ENCODE measurements at places on chromosomes 1 and 21.
A peak's percentile ranks its signal among the peaks of the same experiment; 100 is the strongest.

DNA sequence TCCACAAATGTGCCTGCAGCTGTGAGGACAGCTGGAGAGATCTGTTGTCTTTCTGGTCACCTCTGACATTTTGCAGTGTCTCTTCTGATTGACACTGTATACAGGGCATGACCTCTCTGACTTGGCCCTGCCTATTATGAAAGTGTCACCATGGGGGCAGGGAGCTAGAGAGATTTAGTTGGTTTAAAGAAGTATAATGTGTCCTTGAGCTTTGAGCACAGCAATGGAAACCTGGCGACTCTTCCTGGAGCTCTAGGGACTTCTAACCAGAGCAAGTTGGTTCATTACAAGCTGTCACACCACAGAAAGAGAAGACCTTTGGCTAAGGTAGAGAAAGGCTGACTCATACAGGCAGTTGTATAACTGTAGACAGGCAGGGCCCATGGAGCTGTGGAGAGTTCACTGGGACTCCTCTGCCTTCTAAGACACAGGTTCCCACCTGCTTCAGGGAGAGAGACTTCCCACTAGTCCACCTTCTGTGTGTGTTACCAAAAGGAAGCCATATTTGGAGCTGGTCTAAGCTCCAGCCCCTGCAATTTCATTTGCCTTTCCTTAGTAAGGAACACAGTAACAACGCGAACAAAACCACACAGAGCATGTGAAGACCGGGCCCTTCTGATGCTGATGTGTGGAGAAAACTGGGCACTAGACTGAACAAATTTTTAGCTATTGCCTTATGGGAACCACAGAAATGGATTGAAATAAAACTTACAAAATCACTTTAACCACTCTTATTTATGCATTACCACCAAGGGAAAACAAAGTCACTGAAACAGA is 90.5 kb upstream of the ADAR start:
- no peaks in the 10 kb centered on the region for H3K4me1 ChIP-seq
- DNase-seq, result no peak
- H3K4me3 ChIP-seq, result no peak overlapping the region
- peaks cover 6% of the 10 kb centered on the region for H3K27me3 ChIP-seq
- no peak overlapping the region for H3K27ac ChIP-seq
- no peaks in the 10 kb centered on the region for H3K36me3 ChIP-seq

GRCh38 chr1:236748268-236748870 is 46.7 kb upstream of the MTR start:
- H3K4me3 ChIP-seq, result no peak overlapping the region
- H3K27ac ChIP-seq, result no peak overlapping the region
- no peaks in the 10 kb centered on the region for H3K4me1 ChIP-seq
- no peaks in the 10 kb centered on the region for H3K36me3 ChIP-seq

DNA sequence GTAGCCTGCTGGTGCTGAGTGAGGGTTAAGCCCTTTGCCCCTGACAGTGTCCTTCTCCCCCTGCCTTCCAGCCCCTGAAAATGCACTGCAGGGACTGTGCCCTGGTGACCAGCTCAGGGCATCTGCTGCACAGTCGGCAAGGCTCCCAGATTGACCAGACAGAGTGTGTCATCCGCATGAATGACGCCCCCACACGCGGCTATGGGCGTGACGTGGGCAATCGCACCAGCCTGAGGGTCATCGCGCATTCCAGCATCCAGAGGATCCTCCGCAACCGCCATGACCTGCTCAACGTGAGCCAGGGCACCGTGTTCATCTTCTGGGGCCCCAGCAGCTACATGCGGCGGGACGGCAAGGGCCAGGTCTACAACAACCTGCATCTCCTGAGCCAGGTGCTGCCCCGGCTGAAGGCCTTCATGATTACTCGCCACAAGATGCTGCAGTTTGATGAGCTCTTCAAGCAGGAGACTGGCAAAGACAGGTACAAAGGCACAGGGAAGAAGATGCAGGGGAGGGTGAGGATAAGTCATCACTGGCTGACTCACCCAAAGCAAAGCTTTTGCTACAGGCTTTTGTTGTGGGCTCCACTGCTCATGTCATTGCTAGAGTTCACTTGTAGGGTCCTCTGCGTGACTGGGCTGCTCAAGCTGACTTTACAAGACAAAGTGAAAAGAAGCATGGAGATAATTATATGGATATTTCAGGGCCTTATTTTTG is 174.9 kb downstream of the PIGK start:
- H3K36me3 ChIP-seq, result no peaks in the 10 kb centered on the region
- no peak overlapping the region for H3K27ac ChIP-seq
- DNase-seq, result peak; percentile 33

DNA sequence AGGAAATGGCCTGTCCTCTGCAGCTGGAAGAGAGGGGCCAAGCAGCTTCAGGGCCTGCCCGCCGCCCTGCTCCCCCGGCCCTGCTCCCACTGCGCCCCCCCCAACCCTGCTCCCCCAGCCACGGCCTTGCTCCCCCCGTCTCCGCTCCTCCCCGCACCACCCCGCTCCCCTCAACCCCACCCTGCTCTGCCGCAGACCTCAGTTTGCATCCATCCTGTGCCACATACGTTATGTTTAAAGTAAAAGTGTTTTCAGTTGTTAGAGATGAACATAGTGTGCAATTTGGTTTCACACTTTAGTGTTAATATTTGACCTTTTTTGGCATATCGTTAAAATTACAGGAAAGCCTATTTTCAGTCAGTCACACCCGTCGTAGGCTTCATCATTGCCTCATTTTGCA is 34.1 kb upstream of the DIP2A start:
- no peak overlapping the region for H3K27ac ChIP-seq
- H3K36me3 ChIP-seq, result peaks cover 13% of the 10 kb centered on the region
- H3K4me3 ChIP-seq, result no peak overlapping the region
- no peaks in the 10 kb centered on the region for H3K4me1 ChIP-seq
- DNase-seq, result no peak
- no peaks in the 10 kb centered on the region for H3K27me3 ChIP-seq

- no peak overlapping the region for H3K27ac ChIP-seq
- H3K27me3 ChIP-seq, result no peaks in the 10 kb centered on the region
- no peak overlapping the region for H3K4me3 ChIP-seq
- no peak for DNase-seq
Observed at GRCh38 chr1:205716371-205717132, 33.4 kb downstream of the NUCKS1 start.

DNA sequence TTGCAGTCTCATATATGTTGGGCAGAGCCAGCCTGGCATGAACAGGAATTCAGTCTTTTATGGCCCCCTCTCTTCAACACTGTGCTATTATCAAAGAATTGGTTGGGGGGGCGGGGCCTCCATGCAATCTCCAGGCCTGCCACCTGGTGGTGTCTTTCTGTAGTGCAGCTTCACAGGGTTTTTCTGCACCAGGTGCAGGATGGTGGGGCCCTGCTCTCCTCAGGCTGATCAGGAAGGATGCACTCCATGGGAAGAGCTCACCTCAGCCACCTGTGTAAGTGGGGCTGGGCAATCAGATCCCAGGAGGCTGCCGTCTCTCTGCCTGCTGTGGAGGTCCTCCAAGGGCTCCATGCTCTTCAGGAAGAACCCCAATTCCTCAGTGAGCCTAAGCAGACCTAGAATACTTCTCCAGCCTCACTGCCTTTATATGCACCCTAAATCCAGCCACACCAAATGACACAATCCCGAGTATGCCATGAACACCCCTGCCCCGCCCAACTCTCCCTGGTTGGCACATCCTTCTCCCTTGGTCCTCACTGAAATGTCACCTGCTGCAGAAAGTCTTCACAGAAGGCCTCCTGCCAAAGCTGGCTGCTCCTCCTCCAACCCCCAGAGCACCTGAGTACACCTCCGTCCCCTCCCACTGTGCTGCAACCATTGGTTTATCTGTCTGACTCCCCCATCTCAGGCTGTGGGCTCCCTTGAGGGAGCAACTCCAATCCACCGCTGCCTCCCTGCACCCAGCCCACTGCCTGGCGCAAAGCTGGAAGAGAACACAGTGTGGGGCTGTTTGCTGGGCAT is 16.5 kb downstream of the STK40 start:
- peaks cover 5% of the 10 kb centered on the region for H3K36me3 ChIP-seq
- DNase-seq, result peak; percentile 63
- H3K4me1 ChIP-seq, result peaks cover 43% of the 10 kb centered on the region
- no peak overlapping the region for H3K27ac ChIP-seq
- H3K27me3 ChIP-seq, result no peaks in the 10 kb centered on the region

DNA sequence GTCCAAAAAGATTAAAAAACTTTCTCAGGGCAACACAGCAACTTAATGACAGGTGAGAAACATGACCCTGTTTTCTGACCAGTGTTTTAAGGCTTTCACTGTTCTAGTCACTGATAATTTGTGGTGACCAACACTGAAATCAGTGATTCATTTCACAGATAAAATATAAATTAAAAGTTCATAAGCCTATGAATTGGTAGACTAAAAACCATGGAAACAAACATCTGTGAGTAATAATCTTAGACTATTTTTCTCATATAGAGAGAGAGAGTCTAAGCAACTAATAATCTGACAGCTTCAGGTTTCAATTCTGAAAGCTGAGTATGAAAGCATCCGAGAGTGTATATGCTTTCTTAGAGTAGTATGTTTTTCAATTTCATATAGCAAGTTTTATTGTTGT is 536.9 kb downstream of the ADGRL2 start:
- no peak overlapping the region for H3K27ac ChIP-seq
- no peaks in the 10 kb centered on the region for H3K36me3 ChIP-seq
- no peak overlapping the region for H3K4me3 ChIP-seq
- no peaks in the 10 kb centered on the region for H3K27me3 ChIP-seq
- no peaks in the 10 kb centered on the region for H3K4me1 ChIP-seq

- DNase-seq, result no peak
- no peak overlapping the region for H3K4me3 ChIP-seq
- H3K27me3 ChIP-seq, result no peaks in the 10 kb centered on the region
- no peaks in the 10 kb centered on the region for H3K36me3 ChIP-seq
- H3K27ac ChIP-seq, result no peak overlapping the region
Observed at GRCh38 chr1:38088791-38089190, 42.2 kb upstream of the POU3F1 start.

DNA sequence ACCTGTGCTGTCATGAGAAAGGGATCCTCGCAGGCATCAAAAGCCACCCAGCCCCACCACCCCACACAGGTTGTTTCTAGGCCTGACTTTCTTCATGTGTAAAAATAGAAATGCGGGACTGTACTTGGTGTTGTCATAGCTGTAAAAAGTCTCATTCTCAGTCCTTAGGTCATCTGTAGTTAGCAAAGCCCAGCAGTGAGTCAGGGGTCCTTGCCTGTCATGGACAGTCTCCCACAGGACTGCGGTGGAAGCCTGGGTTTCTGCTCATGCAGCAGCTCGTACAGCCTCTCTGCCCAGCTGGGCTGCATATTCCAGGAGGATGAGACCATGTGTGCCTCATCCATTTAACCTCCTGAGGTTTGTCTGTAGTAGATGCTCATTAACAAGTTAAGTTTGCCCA is 58.2 kb downstream of the MRPS6 start:
- H3K27me3 ChIP-seq, result no peaks in the 10 kb centered on the region
- peaks cover 18% of the 10 kb centered on the region for H3K4me1 ChIP-seq
- peak; percentile 43 for DNase-seq
- peaks cover 5% of the 10 kb centered on the region for H3K36me3 ChIP-seq
- no peak overlapping the region for H3K27ac ChIP-seq

DNA sequence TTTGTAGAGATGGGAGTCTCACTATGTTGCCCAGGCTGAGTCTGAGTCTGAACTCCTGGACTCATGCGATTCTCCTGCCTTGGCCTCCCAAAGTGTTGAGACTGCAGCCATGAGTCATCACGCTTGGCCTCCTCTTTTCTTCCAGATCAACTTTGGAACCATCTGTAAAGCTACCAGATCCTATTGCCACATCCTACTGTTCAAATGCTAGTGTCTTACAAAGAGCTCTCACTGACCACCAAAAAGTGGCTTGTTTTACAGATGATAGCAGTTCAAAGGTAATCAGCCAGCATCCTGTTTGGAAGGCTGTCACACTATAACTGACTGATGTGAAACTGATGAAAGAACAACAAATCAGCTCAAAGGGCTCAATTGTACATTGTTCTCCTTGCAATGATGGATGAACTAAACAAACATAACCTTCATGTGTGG is 221.6 kb downstream of the AKT3 start:
- no peaks in the 10 kb centered on the region for H3K27me3 ChIP-seq
- no peaks in the 10 kb centered on the region for H3K36me3 ChIP-seq
- no peak for DNase-seq
- no peaks in the 10 kb centered on the region for H3K4me1 ChIP-seq

DNA sequence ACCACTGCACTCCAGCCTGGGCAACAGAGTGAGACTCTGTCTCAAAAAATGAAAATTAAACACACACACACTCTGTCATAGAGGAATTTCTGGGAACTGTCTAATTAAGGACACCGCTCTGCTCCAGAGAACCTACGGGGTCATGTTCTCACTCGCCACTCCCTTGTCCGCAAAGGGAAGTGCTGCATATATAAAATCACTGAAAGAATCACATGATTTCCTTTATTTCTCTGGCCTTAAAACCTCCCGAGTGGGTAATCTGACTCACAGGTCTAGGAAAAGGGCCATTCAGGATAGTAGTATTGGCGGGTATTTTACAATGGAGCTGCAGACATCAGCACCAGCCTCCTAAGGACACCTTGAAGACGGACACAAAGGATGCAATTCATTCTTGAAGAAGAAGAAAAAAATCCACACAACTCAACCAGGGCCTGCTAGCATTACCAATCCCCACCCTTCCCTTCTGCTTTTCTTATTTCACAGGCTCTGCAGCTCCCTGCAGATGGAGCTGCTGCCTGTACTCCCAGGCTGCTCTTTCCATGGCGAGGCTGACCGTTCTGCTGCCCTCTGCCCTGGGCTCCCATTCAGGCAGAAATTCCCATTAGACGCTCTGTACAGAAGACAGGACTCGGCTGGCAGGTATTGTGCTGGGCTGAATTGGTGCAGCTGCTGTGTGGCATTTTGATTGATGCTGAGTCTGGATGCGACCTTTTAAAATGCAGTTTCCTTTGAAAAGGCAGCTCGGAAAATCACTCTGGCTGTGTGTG is 53.3 kb upstream of the FAM89A start:
- H3K4me3 ChIP-seq, result no peak overlapping the region
- H3K27ac ChIP-seq, result no peak overlapping the region
- no peaks in the 10 kb centered on the region for H3K4me1 ChIP-seq
- H3K27me3 ChIP-seq, result no peaks in the 10 kb centered on the region
- peak; percentile 15 for DNase-seq

GRCh38 chr1:147822292-147822691 is 61.9 kb upstream of the GJA5 start:
- no peaks in the 10 kb centered on the region for H3K27me3 ChIP-seq
- no peak for DNase-seq
- no peak overlapping the region for H3K27ac ChIP-seq
- no peaks in the 10 kb centered on the region for H3K36me3 ChIP-seq
- no peaks in the 10 kb centered on the region for H3K4me1 ChIP-seq
